ENCODE measurements at places on chromosomes 4 and X.

GRCh38 chrX:69096963-69097362 lies 68.3 kb downstream of the PJA1 start:
- no peaks in the 10 kb centered on the region for H3K36me3 ChIP-seq
- no peak overlapping the region for H3K4me3 ChIP-seq
- H3K27ac ChIP-seq = no peak overlapping the region
- no peaks in the 10 kb centered on the region for H3K27me3 ChIP-seq
- DNase-seq = no peak

- no peaks in the 10 kb centered on the region for H3K27me3 ChIP-seq
- H3K4me1 ChIP-seq = no peaks in the 10 kb centered on the region
- no peak overlapping the region for H3K4me3 ChIP-seq
- no peak overlapping the region for H3K27ac ChIP-seq
- DNase-seq = no peak
These were observed 707.8 kb upstream of the AMOT start for GRCh38 chrX:113548308-113549015.

- H3K4me1 ChIP-seq = no peaks in the 10 kb centered on the region
- H3K27ac ChIP-seq = no peak overlapping the region
- no peak for DNase-seq
- no peaks in the 10 kb centered on the region for H3K36me3 ChIP-seq
These were observed 212.7 kb downstream of the CENPC start for GRCh38 chr4:67332627-67333026.

DNA sequence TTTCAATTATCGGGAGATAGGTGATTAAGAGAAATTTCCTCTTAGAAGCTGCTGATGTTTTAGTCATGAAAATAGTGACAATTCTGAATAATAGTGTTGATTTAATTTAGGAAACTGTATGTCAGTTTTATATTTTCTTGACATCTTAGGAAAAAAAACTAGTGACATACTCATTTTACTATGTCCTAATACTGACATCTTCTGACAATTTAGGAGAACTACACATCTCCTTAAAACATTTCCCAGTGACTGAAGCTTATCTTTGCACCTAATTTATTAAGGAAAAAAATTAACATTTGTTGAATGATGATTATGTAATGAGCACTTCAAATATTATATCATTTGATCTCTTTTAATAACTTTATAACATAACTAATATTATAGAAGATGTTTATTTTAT lies 42.0 kb upstream of the RBMXL3 start:
- DNase-seq = no peak
- no peak overlapping the region for H3K4me3 ChIP-seq
- H3K27ac ChIP-seq = no peak overlapping the region
- no peaks in the 10 kb centered on the region for H3K36me3 ChIP-seq

GRCh38 chrX:100750883-100751282 lies 19.0 kb upstream of the SYTL4 start:
- H3K4me1 ChIP-seq = peaks cover 26% of the 10 kb centered on the region
- no peaks in the 10 kb centered on the region for H3K27me3 ChIP-seq
- no peaks in the 10 kb centered on the region for H3K36me3 ChIP-seq
- no peak overlapping the region for H3K4me3 ChIP-seq

- H3K27ac ChIP-seq = no peak overlapping the region
- H3K36me3 ChIP-seq = no peaks in the 10 kb centered on the region
- H3K27me3 ChIP-seq = no peaks in the 10 kb centered on the region
- H3K4me3 ChIP-seq = no peak overlapping the region
These were observed 103.3 kb upstream of the FAT1 start for GRCh38 chr4:186826846-186827533.

DNA sequence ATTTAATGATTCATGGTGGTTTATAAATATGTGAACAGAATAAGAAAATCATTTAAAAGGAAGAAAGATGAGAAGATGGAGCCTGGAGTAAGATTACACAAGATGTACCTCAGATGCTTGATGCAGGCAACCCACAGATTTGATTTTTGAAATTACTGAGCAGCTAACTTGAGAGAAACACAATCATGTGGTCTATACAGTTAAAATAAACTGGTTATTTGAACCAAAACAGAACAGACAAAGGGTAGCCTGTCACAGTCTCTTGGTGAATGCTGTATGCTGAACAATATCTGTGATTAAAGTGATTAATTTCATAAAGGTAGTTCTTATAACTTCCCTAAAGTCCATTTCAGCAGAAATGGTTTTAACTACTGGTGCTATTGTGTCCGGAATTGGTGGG lies 4.2 kb downstream of the PI4K2B start:
- H3K4me1 ChIP-seq = peaks cover 14% of the 10 kb centered on the region
- H3K4me3 ChIP-seq = no peak overlapping the region
- no peak overlapping the region for H3K27ac ChIP-seq
- DNase-seq = no peak

DNA sequence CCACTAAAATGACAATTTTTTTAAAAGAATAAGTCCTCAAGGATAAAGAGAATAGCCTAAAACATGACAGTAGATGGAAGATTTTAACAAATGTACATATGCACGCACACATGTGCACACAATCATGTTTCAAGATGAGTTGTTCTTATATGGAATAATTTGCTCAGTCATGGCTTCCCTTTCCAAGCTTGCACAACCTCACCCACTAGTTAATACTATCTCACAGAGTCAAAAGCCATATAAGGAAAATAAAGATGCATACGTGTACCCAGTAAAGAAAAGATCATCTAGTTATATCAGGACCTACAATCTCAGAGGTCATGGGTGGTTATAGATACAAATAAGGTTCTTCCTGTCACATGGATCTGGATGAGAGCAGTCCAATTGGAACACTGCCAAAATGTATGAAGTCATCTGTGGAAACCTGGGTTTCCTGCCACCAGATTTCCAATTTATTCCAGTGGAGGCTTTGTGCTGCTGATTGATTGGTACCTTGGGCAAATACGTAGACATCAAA lies 56.1 kb downstream of the FAM13A start:
- no peak overlapping the region for H3K27ac ChIP-seq
- no peaks in the 10 kb centered on the region for H3K27me3 ChIP-seq
- H3K4me1 ChIP-seq = no peaks in the 10 kb centered on the region
- H3K4me3 ChIP-seq = no peak overlapping the region
- DNase-seq = no peak
- no peaks in the 10 kb centered on the region for H3K36me3 ChIP-seq

GRCh38 chr4:144411119-144411518 lies 234.8 kb upstream of the HHIP start:
- H3K27me3 ChIP-seq = no peaks in the 10 kb centered on the region
- no peak for DNase-seq
- H3K4me3 ChIP-seq = no peak overlapping the region
- no peak overlapping the region for H3K27ac ChIP-seq

- DNase-seq = peak; percentile 77
- H3K36me3 ChIP-seq = no peaks in the 10 kb centered on the region
- peaks cover 50% of the 10 kb centered on the region for H3K4me1 ChIP-seq
- peak overlapping the region; percentile 58 for H3K27ac ChIP-seq
- H3K4me3 ChIP-seq = no peak overlapping the region
These were observed 13.4 kb upstream of the CHRNA9 start for GRCh38 chr4:40321574-40322275.

GRCh38 chrX:51192104-51192503 lies 140.5 kb upstream of the NUDT10 start:
- no peak for DNase-seq
- no peaks in the 10 kb centered on the region for H3K27me3 ChIP-seq
- H3K36me3 ChIP-seq = no peaks in the 10 kb centered on the region
- H3K4me1 ChIP-seq = no peaks in the 10 kb centered on the region
- H3K27ac ChIP-seq = no peak overlapping the region
